ENCODE measurements at places on chromosomes 6 and 20. TPM values are rescaled to one million over a fixed set of nuclear protein-coding genes. Genes with fewer than 3 reads are reported as not detected.

- no peak for DNase-seq
Observed at GRCh38 chr20:62727584-62728027, 19.0 kb downstream of the NTSR1 start.

- DNase-seq = no peak
Observed at GRCh38 chr6:96803106-96803481, 34.2 kb downstream of the GPR63 start.

- DNase-seq = no peak
Observed at GRCh38 chr6:4388675-4389074, 253.3 kb upstream of the ECI2 start.

GRCh38 chr20:58014628-58015315, 213.7 kb downstream of the ANKRD60 start:
- no peak for DNase-seq

DNA sequence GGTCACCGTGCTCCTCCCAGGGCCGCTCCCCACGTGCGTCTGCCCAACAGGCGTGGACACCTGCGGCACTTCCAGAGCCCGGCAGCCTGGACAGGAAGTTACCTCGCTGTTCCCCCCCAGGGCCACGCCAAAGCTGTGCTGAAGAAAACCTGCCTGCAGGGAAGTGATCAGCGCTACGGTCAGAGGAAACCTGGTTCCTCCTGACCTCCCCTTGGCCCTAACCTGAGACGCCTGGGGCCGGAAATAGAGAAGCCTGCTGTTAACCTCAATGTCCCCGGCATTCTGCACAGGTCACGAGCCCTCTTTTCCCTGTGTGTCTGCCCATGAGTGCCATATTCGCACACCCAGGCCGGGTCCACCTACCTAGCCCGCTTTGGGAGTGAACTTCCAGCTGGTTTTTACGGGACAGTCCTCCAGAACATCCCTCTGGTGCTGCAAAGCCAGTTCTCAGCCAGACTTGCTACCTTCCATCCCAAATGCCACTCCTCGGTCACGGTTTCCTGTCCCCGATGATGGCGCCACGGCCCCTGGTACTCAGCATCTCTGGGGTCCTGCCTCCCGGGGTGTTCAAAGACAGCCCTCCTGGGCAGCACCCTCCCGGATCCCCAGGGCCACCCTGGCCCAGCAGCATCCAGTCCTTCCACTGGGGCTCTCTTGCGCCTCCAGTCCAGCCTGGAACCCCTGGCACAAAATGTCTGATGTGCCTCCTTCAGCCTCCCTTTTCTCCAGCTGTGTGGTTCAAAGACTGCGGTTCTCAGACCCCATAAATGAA, 12.0 kb upstream of the IRF4 start:
- no peak for DNase-seq

DNA sequence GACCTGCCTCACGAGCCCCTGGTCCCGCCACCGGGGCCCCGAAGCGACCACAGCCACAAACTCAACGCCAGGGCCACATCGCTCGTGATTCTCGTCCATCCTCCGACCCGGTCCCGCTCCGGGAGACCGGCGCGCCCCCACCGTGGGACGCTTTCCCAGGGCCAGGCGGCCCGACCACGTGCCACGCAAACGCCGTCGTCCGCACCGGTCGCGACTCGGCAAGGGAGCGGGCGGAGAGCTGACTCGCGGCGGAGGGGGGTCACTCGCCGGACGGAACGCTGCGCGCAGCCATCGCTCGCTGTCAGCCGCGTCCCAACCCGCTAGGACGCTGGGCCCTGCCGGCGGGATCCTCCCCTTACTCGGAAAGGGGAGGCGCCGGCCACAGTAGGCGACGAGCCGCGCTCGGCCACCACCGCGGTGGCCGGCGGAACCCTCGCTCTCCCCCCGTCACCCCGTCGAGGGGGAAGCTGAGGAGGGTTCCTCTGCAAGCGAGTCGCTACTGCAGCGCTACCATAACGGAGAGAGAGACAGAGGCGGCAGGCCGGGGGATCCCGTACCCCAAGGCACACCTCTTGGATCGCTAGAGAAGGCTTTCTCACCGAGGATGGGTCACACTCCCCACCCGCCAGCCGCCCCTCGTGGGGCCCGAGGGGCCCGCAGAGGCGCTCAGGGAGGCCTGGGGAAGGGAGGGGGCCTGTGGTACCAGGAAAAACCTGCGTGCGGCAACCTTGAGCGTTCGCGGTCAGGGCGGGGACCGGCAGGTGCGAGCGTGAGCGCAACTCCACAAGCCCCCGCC, 511.8 kb upstream of the ZNF337 start:
- peak; percentile 7 for DNase-seq

- no peak for DNase-seq
Observed at GRCh38 chr6:41674231-41675000, 36.1 kb downstream of the MDFI start.

DNA sequence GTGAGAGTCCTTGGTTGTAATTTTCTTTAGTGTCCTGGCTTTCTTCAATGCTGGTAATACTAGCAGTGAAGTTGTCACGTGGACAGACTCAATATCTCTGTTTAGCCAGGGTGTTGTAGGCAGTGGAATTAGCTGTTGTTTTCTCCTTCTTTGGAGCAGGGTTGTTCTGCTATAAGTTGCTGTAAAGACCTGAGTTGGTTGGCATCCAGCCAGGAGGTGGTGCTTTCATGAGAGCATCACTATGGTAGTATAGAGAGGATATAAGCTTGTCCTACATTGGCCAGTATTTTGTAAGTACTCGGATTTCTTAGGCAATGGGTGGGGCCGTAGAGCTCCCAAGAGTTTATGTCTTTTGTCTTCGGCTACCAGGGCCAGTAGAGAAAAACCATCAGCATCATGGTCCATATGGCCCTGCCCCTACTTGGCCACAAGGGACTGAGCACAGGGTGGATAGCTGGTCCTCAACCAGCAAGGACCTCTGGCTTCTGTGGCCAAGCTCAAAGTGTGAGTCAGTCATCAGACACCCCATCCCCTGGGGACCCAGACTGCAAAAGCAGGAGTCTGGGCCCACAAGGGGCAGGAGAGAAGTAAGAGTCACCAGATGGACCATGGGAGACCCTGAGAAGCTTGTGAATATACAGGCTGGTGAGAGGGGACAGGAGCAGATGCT, 127.9 kb upstream of the NXT1 start:
- DNase-seq = no peak

DNA sequence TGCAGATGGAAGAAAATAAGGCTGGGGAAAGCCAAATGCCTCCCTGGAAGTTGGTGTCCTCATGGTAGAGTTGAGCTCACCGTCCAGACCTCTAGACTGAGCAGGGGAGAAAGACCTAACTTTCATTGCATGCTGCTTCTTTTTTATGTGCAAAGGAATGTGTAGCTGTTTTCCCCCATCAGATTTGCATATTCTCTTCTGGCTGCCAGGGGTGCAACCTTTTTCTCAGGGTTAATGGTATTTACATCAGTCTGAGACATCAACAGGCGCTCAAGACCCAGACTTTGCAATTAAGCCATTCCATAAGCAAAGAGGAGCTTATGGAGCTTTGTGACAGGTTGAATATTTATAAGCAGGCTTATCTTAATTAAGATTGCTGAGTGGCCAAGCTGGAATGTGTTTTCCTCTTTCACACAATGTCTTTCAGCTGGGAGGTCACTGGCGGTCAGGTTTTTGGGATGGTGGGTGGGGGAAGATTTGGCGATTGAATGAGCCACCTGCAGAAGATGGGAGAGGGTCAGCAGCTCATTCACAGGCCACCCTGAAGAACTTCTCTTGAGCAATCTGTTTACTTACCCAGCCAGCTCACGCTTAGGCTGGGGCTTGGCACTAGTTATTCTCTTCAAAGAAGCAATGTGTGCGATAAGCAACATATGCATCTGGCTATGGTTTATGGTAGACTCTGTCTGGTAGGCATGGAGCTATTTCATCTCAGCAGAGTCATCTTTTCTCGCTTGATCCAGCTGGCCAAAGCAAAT, 88.6 kb downstream of the SCP2D1 start:
- no peak for DNase-seq

GRCh38 chr6:11231564-11232192, 790 bp downstream of the NEDD9 start:
- DNase-seq = no peak

DNA sequence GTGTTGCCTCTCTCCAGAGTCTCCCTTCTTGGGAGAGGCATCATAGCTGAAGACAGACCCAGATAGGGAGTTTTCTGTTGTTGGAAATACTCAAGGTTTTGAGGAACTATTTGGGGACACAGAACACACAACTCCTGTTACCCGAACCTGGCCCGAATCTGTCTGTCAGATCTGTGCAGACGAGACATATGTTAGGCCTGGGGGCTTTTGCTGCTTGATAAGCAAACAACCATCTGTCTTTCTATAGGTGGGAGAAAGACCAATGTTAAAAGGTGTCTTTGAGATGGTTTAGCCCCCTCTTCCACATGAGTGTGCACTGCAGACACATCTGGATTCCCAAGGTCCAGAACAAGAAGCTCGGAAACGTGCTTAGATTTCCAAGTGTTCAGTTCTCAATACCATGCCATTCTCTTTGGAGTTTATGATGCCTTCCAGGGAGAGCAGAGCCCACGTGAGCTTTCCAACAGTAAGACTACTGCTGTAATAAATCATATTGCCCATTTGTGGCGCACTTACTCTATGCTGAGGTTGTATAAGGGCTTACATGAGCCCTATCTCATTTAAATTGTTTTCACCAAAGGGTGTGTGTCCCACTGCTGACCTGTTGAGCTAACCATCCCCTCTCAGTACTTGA, 3.8 kb upstream of the STX16 start:
- no peak for DNase-seq

DNA sequence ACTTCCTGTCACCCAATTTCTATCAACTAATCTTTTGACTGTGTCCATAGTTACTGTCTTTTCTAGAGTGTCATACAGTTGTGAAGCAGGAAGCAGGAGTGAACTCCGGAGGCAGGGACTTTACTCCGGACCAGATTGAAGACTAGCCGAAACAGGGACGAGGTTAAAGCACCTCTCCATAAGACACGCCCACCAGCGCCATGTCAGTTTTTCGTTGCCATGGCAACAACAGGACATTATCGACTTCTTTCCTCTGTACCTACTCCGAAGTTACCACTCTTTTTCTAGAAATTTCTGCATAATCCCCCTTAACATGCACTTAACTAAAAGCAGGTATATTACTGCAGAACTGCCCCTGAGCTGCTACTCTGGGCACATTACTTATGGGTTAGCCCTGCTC, 25.2 kb downstream of the TRIM38 start:
- DNase-seq = no peak

DNA sequence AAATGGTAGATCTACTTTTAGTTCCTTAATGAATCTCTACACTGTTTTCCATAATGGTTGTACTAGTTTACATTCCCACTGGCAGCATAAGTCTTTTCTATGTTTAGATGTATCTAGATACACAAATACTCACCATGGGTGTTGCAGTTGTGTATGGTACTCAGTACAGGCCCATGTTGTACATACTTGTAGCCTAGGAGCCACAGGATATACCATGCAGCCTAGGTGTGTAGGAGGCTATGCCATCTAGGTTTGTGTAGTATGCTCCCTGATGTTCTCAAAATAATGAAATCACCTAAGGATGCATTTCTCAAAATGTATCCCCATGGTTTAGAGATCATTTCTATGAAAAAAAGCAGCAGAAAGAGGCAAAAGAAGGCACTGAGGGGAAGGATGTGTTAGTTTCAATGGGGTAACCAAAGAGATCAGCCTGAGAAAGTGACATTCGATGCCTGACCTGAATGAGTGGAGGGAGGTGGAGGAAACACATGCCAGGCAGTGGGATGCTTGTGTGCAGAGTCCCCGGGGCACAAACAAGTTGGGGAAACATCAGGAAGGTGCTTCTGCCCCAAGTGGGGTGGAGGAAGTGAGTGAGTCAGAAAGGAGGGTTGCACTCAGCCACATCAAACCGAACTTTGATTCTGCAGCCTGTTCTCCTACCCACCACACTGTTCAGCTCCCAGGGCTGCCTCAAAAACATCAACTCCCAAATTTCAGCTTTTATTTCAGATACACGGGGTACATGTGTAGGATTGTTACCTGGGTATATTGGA, 191.2 kb downstream of the ZNF217 start:
- no peak for DNase-seq

DNA sequence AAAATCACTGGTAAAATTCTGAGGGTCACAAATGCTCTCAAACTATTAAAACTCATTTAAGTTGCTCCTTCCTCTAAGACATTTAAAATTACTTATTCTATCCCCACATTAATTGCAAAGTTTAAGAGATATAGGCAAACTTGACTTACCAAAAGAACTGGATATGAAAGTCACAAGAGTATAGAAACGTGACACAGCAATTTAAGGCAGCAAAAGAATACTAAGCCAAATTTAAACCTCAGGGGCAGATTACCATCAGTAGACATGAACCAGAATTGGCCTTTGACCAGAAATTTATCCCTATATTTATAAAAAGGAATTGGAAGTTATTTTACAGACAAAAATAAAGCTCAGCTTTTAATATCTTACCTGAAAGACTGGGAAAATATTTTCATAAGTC, 56.0 kb downstream of the MAP3K7 start:
- DNase-seq = no peak

DNA sequence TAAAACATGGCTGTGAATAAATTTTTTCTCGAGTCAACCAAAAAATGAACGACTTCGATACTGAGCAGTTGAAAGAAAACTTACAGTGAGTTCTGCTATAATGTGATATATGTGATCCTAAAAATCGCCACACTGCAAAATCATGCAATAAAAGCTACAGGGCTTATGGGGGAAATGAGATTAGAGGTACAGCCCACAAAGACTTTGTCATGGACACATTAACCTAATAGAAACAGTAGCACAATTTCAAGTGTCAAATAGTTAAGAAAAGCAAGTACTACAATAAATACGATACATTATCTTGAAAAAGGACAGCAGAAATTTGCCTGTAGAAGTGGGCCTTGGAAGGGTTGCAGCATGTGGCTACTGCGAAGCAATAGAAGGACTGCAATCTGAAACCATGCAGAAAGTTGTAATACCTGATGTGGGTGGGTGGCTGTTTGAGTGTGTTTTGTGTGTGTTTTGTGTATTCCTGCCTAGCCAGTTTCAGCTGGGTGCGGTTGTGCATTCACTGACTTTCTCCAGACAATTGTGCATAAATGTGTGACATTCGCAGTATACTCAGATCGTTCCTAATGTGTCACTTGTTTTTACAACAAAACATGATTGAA, 79.1 kb downstream of the RPP40 start:
- DNase-seq = no peak

DNA sequence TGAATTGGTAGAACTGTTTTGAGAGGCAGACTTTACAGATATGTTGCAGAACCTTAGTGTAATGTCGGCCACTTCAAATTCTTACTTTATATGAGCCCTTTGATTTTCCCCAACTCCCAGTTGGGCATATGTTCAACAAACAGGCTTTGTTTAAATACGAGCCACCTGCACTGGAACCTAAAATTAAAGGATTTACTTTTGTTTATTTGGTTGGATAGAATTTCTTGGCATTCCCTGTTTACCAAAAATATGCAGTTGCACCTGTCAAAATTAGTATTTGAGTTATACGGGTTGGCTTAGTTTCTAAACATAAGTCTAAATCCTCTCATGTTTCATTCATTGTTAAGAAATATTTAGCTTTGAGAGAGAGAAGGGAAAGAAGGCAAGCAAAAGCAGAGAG, 2.4 kb upstream of the GLYATL3 start:
- DNase-seq = no peak

The MYBL2 gene
- polyA plus RNA-seq = 12.8 TPM

The NKAIN2 gene
- 5.2 TPM for polyA plus RNA-seq

The LAMP5 gene
- not detected for polyA plus RNA-seq

The SLC22A16 gene
- 0.45 TPM for polyA plus RNA-seq

The ACSS2 gene
- polyA plus RNA-seq = 49.6 TPM

The SLC25A27 gene
- 18.8 TPM for polyA plus RNA-seq

The TSPYL1 gene
- polyA plus RNA-seq = 63.6 TPM

The ANGPT4 gene
- polyA plus RNA-seq = 0.18 TPM

The CENPQ gene
- 7.0 TPM for polyA plus RNA-seq

The COL10A1 gene
- polyA plus RNA-seq = 0.18 TPM

The FRK gene
- 0.32 TPM for polyA plus RNA-seq

The AK9 gene
- 7.5 TPM for polyA plus RNA-seq

The SYCP2L gene
- 2.3 TPM for polyA plus RNA-seq

The SLC22A7 gene
- not detected for polyA plus RNA-seq

The GABRR2 gene
- polyA plus RNA-seq = 2.0 TPM

All from hindlimb muscle (tissue), 1 donor.